ENCODE measurements at places on chromosomes 6 and 20. TPM values are rescaled to one million over a fixed set of nuclear protein-coding genes. Genes with fewer than 3 reads are reported as not detected.

DNA sequence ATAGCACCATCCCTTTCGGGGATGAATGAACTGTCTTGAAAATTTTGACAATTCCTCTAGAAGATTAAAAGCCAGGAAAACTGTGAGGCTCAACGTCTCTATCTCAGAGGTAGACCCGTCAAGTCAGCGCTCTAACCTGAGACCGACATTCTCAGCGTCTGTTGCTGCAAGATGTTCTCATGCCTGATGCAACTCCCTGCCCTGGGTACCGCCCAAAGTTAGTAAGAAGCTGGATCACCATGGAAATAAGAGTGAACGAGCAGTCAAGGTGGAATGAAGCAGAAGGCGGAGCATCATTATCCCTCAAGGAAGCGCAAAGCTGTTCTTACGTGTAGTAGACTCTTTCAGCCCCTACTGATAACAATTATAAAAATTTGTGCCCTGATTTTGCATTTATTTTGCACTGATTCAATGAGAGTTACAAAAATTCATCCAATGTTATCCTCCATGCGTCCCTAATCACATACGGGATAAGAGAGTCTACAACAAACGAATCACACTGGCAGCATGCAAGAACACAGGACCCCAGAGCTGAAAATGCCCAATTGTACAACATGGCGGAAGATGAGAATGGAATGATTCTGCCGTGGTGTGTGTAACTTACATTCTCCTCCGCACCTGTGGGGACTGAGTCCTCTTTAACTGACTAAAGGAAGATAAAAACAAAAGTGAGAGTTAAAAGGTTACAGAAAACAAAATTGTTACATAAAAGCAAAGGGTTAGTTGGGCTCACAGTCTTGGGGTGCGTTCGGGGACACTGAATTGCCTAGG, 95.4 kb downstream of the BCAS1 start:
- H3K27ac ChIP-seq: no peak overlapping the region
- no peak overlapping the region for H3K4me3 ChIP-seq
- H3K4me1 ChIP-seq: no peaks in the 10 kb centered on the region
- peaks cover under 1% of the 10 kb centered on the region for H3K27me3 ChIP-seq
- no peaks in the 10 kb centered on the region for H3K36me3 ChIP-seq

GRCh38 chr6:148713921-148714320, 32.9 kb upstream of the UST start:
- no peak overlapping the region for H3K4me3 ChIP-seq
- no peak overlapping the region for H3K27ac ChIP-seq
- no peaks in the 10 kb centered on the region for H3K4me1 ChIP-seq
- DNase-seq: no peak

DNA sequence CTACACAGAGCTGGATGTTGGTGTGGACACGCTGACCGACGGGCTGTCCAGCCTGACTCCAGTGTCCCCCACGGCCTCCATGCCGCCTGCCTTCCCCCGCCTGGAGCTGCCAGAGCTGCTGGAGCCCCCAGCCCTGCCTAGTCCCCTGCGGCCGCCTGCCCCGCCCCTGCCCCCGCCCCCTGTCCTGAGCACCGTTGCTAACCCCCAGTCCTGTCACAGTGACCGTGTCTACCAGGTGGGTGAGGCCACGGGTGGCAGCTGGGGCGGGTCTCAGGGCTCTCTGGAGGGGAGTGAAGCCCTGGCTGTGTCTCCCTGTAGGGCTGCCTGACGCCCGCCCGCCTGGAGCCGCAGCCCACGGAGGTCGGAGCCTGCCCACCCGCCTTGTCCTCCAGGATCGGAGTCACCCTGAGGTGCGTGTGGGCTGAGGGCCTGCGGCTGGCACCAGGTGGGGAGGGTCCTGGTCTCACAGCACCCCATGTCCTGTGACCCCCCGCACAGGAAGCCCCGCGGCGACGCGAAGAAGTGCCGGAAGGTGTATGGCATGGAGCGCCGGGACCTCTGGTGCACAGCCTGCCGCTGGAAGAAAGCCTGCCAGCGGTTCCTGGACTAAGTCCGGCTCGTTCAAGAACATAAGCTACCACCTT, 2.9 kb downstream of the SLC2A4RG start:
- H3K27ac ChIP-seq: no peak overlapping the region
- no peak overlapping the region for H3K4me3 ChIP-seq
- H3K4me1 ChIP-seq: peaks cover 9% of the 10 kb centered on the region
- DNase-seq: no peak
- no peaks in the 10 kb centered on the region for H3K27me3 ChIP-seq

TBXT gene
- not detected for total RNA-seq

DNA sequence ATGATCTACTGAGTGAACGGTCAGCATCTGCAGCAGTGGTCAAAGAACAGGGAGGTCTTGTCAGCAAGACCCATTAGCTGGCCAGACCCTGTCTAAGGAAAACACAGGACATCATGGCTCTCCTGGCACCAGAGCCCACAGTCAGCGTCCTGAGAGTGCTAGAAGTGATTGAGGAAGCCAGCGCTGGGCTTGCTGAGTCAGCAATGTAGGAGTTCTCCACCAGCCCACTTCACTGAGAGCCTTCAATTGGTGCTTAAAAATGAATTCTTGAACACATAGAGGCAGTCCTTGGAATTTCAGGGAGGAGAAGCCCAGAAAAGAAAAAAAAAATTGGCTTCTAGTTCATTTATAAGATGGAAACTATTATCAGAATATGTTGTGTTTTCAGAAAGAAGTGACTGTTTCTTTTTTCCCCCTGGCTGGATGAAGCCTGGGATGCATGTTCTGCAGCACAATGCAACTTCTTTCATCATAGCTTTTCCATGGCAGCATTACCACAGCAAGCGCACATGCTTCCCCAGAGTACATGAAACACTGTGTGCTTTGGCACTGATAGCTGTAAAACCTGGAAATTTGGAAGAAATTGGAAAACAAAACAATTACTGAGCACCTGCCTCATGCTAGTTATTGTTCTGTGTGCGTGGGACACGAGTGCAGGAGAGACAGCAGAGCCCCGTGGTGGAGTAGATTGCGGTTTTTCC, 899.9 kb downstream of the C6orf118 start:
- no peak overlapping the region for H3K4me3 ChIP-seq
- no peak overlapping the region for H3K27ac ChIP-seq
- no peaks in the 10 kb centered on the region for H3K36me3 ChIP-seq
- no peak for DNase-seq
- peaks cover under 1% of the 10 kb centered on the region for H3K4me1 ChIP-seq
- H3K27me3 ChIP-seq: no peaks in the 10 kb centered on the region

- H3K36me3 ChIP-seq: no peaks in the 10 kb centered on the region
- H3K4me3 ChIP-seq: no peak overlapping the region
- H3K27ac ChIP-seq: no peak overlapping the region
- no peak for DNase-seq
Measured at GRCh38 chr6:12666886-12667285, 49.7 kb upstream of the PHACTR1 start.

DNA sequence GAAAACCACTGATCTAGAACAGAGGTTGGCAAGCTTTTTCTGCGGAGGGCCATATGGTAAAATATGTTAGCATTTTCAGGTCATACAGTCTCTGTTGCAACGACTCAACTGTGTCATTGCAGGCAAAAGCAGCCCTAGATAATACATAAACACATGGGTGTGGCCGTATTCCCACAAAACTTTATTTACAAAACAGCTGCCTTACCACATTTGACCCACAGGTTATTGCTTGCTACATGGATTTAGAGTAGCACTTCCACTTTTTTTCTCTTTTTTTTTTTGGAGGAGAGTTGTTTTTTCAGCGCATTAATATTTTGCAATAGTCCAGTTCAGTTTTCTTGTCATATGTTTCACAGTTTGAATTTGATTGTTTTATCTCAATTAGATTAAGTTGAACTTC, 2.5 kb upstream of the IGF2R start:
- H3K4me1 ChIP-seq: peaks cover 8% of the 10 kb centered on the region
- H3K27me3 ChIP-seq: peaks cover 10% of the 10 kb centered on the region
- DNase-seq: no peak

DNA sequence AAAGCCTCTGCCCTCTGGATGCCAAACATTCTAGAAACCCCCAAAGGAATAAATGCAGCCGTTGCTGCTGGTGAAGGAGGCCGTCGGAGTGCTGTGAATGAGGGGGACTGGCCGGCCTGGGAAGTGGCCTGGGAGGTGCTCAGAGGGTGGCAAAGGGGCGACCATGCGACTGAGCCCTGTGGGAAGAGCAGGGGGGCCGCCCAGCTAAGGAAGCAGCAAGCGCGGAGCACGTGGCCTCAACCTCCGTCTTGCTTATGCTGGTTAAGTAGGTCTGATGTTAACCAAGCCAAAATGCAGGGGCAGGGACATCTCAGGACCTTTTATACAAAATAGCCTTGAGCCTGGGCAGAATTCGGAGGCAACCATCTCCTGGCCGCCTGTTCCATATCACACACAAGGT, 381.5 kb downstream of the TAF4 start:
- H3K4me3 ChIP-seq: no peak overlapping the region
- no peaks in the 10 kb centered on the region for H3K27me3 ChIP-seq
- no peak for DNase-seq
- H3K4me1 ChIP-seq: no peaks in the 10 kb centered on the region

GPLD1 gene
- not detected for total RNA-seq

DNA sequence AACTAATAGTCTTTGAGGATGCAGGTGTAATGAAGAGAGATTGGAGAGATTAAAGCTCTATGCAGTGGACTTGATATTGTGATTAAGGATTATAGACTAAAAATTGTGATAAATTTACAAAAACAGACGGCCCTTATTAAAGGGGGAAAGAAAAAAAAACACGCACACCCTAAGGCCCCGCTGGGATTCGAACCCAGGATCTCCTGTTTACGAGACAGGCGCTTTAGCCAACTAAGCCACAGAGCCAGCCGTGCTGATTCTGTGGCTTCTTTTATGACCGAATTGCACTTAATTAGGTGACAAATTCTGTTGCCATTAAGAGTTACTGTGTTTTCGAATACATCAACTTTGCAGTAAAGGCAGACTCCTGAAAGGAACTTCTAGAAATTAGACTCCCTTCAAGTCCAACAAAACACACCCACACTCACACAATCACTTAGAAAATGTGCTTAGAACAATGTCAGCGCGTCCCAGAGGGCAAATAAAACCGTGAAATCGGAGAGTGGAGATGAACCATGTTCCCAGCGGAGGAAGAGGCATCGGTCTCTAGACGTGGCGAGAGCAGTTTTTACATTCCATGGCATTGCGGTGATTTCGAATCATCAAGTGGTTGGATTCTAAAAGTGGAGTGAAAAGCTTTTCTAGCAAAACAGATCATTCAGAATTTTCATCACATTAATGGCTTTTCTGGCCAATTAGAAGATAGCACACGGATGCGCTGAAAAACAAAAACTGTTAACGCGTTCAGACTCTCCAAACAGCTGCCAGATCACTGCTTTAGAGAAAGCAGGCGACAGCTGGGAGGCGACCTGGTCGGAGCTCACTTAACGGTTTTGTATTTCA, 122.6 kb downstream of the GPX5 start:
- no peaks in the 10 kb centered on the region for H3K36me3 ChIP-seq
- peak overlapping the region; percentile 14 for H3K27ac ChIP-seq
- H3K27me3 ChIP-seq: peaks cover 7% of the 10 kb centered on the region
- H3K4me3 ChIP-seq: peak overlapping the region; percentile 97
- peaks cover 3% of the 10 kb centered on the region for H3K4me1 ChIP-seq

GRCh38 chr6:22095836-22096235, 201.0 kb downstream of the PRL start:
- peaks cover 4% of the 10 kb centered on the region for H3K4me1 ChIP-seq
- H3K36me3 ChIP-seq: no peaks in the 10 kb centered on the region
- no peak for DNase-seq
- no peak overlapping the region for H3K4me3 ChIP-seq

PSMB8 gene
- 25.7 TPM for total RNA-seq

ERVFRD-1 gene
- not detected for total RNA-seq

OR11A1 gene
- not detected for total RNA-seq

- H3K4me1 ChIP-seq: no peaks in the 10 kb centered on the region
- H3K27ac ChIP-seq: no peak overlapping the region
- H3K36me3 ChIP-seq: no peaks in the 10 kb centered on the region
- H3K27me3 ChIP-seq: no peaks in the 10 kb centered on the region
Measured at GRCh38 chr20:56606174-56606945, 22.7 kb upstream of the TFAP2C start.

BEND3 gene
- total RNA-seq: 4.8 TPM

- H3K4me1 ChIP-seq: no peaks in the 10 kb centered on the region
- H3K27me3 ChIP-seq: no peaks in the 10 kb centered on the region
- no peak overlapping the region for H3K4me3 ChIP-seq
- no peaks in the 10 kb centered on the region for H3K36me3 ChIP-seq
Measured at GRCh38 chr6:156113631-156114030, 658.0 kb upstream of the NOX3 start.

- no peak overlapping the region for H3K4me3 ChIP-seq
- no peak overlapping the region for H3K27ac ChIP-seq
- H3K4me1 ChIP-seq: no peaks in the 10 kb centered on the region
- no peaks in the 10 kb centered on the region for H3K36me3 ChIP-seq
- peaks cover 3% of the 10 kb centered on the region for H3K27me3 ChIP-seq
- no peak for DNase-seq
Measured at GRCh38 chr20:11347738-11348137, 570.0 kb upstream of the BTBD3 start.

PLEKHG1 gene
- 49.7 TPM for total RNA-seq

GOPC gene
- total RNA-seq: 21.3 TPM

DNA sequence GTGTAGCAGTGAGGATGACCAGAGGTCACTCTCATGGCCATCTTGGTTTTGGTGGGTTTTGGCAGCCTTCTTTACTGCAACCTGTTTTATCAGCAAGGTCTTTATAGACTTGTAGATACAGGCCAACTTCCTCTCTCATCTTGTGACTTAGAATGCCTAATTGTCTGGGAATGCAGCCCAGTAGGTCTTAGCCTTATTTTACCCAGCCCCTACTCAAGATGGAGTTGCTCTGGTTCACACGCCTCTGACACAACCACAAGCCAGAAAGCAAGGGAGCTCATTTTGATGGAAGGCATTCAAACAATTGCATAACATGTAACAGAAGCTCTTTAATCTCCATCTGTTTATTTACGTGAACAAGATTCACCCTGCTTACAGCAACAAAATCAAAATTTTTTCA, 492.0 kb upstream of the SULF2 start:
- peaks cover 19% of the 10 kb centered on the region for H3K4me1 ChIP-seq
- H3K27me3 ChIP-seq: peaks cover under 1% of the 10 kb centered on the region
- H3K36me3 ChIP-seq: no peaks in the 10 kb centered on the region
- DNase-seq: no peak

DNA sequence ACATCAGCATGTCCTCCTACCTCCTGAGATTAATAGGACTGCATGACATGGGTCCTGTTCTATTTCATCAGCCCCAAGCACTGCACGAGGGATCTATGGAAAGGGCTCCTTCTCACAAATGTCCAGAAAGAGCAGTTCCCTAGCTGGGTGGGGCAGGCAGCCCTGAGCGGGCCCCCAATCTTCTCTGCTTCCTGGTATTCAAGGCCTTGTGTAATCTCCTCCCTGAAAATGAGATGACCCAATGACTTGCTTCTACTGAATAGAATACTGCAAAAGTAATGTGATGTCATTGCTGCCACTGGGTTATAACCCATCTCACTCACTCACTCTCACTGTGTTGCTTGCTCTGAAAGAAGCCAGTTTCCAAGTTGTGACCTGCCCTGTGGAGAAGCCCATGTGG, 126.4 kb downstream of the OPRM1 start:
- no peak overlapping the region for H3K4me3 ChIP-seq
- H3K4me1 ChIP-seq: no peaks in the 10 kb centered on the region
- no peaks in the 10 kb centered on the region for H3K36me3 ChIP-seq
- peaks cover 3% of the 10 kb centered on the region for H3K27me3 ChIP-seq

SRMS gene
- not detected for total RNA-seq

CGA gene
- not detected for total RNA-seq

Measured in endothelial cell of umbilical vein (primary cell).